ENCODE measurements at places on chromosomes 13 and 19.

DNA sequence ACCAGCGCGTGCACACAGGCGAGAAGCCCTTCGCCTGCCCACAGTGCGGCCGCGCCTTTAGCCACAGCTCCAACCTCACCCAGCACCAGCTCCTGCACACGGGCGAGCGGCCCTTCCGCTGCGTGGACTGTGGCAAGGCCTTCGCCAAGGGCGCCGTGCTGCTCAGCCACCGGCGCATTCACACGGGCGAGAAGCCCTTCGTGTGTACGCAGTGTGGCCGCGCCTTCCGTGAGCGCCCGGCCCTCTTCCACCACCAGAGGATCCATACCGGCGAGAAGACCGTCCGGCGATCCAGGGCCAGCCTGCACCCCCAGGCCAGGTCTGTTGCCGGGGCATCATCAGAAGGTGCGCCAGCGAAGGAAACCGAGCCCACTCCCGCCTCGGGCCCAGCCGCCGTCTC, 4.4 kb upstream of the ZNF446 start:
- no peak for DNase-seq

GRCh38 chr19:46404753-46405468, 8.5 kb downstream of the CCDC8 start:
- DNase-seq, result no peak

- no peak for DNase-seq
These were observed 27.1 kb downstream of the EDNRB start for GRCh38 chr13:77891486-77891885.

GRCh38 chr13:96229356-96229755, 139.4 kb downstream of the HS6ST3 start:
- DNase-seq, result no peak

GRCh38 chr19:1473085-1473851, 5.7 kb downstream of the C19orf25 start:
- no peak for DNase-seq
